ENCODE measurements at places on chromosomes 2 and 18.

GRCh38 chr2:111710613-111711012, 173.4 kb downstream of the ANAPC1 start:
- no peak for DNase-seq

GRCh38 chr2:222724208-222724607, 52.8 kb downstream of the MOGAT1 start:
- DNase-seq = no peak

- DNase-seq = no peak
Measured at GRCh38 chr2:228846161-228846560, 424.9 kb downstream of the PID1 start.

- DNase-seq = no peak
Measured at GRCh38 chr2:71783815-71784214, 330.5 kb downstream of the DYSF start.

All from GM12892 (cell line).